Fibroblast of skin of scalp (primary cell): ENCODE measurements at places on chromosomes 16 and 17.

DNA sequence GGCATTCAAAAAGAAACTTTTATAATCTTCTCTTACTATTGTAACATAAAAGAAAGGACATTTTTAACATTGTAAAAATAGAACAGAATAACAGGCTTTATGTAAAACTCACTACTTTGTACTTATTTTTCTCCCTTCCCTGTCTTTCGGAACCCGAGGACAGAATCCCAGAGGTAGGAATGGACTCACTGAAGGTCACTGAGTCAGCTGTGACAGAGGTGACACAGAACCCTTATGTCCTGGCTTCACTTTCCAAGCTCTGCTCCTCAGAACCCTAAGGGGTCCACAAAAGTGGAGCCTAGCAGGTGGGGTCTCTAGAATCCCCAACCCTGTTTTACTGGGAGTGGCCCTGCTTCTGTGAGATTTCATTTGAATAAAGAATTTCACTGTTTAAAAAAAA lies 3.7 kb downstream of the KCTD13 start:
- DNase-seq, result no peak

GRCh38 chr17:82049521-82049971 lies 2.1 kb downstream of the RFNG start:
- DNase-seq, result no peak

- no peak for DNase-seq
Observed at GRCh38 chr17:81672504-81672903, 6.0 kb downstream of the CCDC137 start.

GRCh38 chr16:11363927-11364258 lies 18.6 kb downstream of the RMI2 start:
- DNase-seq, result no peak

GRCh38 chr16:8620535-8620934 lies 963 bp upstream of the METTL22 start:
- DNase-seq, result no peak
